Stimulated activated CD4-positive, alpha-beta T cell treated with anti-CD3 and anti-CD28 coated beads, TNF-alpha, amount 100 ng/mL, for 4 hours (primary cell): ENCODE measurements at places on chromosomes 11 and 22.

DNA sequence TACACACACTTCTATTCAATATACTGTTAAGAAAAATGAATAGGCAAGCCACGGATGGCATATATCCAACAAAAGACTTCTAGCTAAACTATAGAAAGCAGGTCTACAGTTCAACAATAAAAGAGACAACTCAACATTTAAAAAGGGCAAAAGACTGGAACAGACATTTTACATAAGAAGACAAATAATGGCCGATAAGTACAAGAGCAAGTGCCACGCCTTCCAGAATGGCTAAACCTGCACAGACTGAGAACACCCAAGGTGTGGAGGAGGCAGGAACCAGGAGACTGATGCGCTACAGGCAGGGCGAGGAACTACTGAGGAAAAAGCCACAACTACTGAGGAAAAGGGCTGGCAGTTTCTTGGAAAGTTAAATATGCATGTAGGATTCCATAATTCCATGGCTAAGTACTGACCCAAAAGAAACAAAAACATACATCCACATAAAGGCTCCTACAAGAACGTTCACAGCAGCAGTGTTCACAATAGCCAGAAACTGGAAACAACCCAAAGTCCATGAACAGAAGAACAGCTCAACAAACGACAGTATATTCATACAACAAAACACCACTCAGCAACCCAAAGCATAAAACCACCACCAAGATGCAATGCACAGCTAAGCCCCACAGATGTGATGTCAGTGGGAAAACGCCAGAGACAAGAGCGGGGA is 9.6 kb upstream of the MOB2 start:
- DNase-seq, result no peak

- DNase-seq, result no peak
Measured at GRCh38 chr11:620935-621814, 3.6 kb downstream of the CDHR5 start.

- DNase-seq, result no peak
Measured at GRCh38 chr22:45154383-45154782, 9.3 kb upstream of the NUP50 start.

DNA sequence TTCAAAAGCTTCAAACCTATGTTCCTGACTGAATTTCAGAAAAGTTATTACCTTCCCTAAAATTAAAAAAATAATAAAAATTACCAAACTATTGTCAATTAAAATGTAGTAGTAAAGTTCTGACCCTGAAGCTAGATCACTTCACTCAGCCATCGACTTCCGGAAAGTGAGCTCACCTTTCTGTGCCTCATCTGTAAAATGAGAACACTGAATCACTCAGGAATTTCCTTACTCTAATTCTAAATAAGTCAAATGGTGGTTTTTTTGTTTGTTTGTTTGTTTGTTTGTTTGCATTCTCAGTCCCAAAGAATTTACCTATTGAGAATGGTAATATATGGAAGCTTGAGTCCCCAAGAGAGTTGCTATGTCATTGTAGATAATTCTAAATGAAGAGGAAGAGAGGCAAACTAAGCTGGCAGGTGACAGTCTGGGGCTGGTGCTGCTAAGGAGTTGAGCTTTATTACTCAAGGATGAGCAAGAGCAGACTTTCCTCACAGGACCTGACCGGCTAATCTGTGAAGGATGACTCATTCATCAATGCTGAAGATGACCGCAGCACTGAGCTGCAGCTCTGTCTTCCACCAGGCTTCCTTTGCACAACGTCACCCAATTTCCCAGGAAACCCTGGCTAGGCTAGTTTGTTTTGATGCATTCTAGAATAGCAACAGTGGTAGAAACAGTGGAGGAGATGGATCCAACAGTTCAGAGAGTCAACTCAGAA is 248.8 kb downstream of the RAB38 start:
- no peak for DNase-seq

GRCh38 chr22:46183733-46184132 is 33.4 kb downstream of the PPARA start:
- no peak for DNase-seq

DNA sequence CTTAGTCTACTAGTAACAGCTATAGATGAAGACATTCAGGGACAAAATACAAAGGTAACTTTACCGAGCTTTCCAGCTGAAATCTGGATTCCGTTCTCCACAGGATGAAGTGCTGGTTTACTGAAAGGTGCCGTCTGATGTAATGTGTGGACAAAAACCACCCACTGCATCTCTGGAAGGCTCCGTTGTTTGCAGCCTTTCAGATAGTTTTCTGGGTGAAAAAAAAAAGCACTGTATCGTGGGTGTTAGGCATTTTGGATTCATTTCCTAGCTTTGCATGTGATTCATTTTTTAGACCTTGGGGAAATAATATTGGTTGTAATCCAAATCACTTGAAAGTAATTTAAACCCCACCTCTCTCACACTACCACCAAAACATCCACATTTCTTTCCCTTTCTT is 10.4 kb downstream of the JAM3 start:
- no peak for DNase-seq

DNA sequence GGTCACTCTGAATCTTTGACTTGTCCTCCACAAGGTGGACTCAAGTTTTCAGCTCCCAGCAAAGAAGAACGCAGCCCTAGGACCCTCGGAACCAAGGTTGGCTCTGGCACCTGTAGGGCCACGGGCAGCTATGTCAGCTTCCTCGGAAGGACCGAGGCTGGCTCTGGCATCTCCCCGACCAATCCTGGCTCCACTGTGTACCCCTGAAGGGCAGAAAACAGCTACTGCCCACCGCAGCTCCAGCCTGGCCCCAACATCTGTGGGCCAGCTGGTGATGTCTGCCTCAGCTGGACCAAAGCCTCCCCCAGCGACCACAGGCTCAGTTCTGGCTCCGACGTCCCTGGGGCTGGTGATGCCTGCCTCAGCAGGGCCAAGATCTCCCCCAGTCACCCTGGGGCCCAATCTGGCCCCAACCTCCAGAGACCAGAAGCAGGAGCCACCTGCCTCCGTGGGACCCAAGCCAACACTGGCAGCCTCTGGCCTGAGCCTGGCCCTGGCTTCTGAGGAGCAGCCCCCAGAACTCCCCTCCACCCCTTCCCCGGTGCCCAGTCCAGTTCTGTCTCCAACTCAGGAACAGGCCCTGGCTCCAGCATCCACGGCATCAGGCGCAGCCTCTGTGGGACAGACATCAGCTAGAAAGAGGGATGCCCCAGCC is 2.2 kb downstream of the INPP5J start:
- DNase-seq, result no peak

DNA sequence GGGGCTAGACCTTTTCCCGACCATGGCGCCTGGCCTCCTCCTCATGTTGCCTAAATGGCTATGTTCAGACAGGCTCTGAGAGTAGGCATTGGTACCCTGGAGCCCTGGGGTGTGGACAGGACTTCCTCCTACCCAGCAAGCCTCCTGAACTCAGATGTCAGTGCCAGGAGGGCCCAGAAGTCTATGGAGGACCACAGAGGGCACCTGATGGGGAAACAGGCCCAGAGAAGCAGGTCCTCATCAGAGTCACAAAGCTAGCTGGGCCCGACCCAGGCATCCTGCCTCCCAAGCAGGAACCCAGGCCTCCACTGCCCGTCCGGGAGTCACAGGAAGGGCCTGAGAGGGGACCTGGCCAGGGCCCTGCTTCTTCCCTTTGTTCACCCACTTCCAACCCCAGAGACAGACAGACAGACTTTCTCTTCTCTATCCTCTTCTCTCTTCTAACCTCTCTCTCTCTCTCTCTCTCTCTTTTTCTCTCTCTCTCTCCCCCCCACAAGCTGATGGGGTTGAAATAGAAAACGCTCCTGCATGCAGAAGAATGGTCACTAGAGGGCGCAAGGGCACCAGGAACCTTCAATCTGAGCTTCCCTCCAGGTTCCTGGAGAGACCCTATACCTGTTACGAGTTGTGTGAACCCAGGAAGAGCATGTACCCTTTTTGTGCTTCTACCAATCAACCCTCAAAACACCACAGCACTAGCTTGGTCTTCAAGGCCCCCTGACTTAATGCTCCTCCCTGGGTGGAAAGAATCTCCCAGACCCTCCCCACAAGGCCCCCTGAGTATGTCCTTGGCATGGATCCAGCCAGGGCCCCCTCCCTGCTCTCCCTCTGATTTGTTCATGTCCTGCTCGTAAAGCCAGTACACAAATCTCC is 27.1 kb downstream of the ARAP1 start:
- DNase-seq, result peak; percentile 41

- no peak for DNase-seq
Measured at GRCh38 chr11:128021349-128022006, 565.9 kb downstream of the ETS1 start.

GRCh38 chr11:121618516-121618915 is 165.7 kb upstream of the SORL1-AS1 start:
- no peak for DNase-seq

- no peak for DNase-seq
Measured at GRCh38 chr11:15483205-15483604, 368.5 kb downstream of the INSC start.

DNA sequence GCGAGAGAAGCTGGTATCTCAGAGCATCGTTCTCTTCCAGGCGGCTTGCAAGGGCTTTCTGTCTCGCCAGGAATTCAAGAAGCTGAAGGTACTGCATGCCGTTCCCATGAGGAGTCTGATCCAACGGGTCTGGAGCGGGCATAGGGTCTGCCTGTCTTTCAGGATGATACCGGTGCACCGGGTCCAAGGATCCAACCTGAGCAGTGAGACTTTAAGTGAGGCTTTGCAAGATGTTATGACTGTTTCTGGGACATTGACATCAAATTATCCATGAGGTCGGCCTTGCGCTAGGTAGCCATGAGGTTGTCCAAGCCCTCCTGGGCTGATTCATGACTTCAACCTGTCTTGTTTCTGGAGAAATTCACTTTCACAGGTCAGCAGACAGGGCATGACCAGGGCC is 132.3 kb downstream of the MYO18B start:
- DNase-seq, result no peak
